CD4-positive, alpha-beta T cell treated with Interferon gamma for 1 hour (primary cell): ENCODE measurements at places on chromosomes 4 and X.

DNA sequence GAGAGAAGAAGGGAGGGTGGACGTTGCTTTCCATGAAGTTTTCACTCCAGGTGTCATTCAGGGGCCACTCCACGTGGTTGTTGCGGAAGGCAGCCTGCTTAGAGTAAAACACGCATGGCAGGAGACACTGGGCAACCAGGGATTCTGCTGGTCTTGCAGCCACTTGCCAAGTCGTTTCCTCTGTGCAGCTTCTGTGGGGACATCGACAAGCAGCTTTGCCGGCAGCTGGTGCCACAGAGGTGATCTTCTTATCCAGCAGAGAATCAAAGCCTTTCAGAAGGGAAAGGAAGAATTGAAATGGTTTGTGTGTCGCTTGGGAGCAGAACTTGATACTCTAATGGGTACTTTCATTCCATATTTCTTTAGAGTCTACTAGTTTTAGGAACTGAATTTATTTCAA is 867.1 kb upstream of the TENM3 start:
- DNase-seq, result no peak

- no peak for DNase-seq
Measured at GRCh38 chr4:10898072-10898471, 213.5 kb upstream of the CLNK start.

DNA sequence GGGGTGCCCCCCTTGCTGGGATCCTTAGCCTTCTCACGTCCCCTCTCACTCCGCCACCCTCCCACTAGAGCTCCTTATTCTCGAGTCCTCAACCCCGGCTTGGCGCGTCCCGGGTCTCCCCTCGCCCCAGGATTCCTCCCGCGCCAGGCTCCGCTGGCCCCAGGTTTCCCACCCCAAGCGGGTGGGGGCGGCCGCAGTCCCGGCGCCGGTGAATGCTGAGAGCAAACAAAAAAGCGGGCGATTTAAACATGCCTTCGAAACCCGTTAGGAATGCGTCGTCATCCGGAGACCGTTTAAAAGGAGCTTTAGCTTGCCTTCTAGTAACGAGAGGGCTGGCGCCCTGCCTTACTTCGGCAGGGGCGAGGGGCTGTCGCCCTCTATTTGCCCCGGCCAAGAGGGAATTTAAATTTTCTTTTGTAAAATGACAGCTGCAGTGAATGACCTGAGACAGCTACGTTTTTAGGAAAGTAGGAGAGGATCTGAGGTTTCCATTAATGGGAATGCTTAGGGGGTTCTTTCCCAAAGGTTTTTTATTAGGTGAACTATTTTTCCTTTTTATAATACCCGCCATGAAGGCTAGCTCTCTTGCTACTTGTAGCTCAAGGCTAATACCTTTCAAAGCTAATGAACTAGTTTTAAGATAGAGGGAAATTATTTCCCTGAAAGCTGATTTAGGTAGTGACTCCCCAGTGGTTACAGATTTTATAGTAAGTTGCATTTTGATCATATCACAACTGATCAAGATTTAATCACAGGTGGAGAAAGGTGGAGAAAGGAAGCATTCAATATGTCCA is 3.1 kb downstream of the JADE1 start:
- DNase-seq, result no peak

DNA sequence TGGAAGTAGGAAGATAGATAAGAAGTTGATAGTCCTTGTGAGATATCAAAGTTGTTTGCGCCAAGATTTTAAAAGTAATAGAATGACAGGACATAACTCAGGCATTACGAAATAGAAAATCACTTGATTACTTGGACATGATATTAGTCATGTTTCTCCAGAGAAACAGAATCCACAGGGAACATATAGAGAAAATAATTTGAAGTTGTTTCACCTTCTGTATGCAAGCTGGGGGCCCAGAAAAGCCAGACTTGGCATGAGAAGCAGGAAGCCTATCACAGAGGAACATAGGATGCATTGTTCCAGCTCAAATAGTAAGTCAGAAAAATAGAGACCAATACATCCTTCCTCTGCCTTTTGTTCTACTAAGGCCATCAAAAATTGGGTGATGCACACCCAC is 715.9 kb downstream of the TECRL start:
- DNase-seq, result no peak

DNA sequence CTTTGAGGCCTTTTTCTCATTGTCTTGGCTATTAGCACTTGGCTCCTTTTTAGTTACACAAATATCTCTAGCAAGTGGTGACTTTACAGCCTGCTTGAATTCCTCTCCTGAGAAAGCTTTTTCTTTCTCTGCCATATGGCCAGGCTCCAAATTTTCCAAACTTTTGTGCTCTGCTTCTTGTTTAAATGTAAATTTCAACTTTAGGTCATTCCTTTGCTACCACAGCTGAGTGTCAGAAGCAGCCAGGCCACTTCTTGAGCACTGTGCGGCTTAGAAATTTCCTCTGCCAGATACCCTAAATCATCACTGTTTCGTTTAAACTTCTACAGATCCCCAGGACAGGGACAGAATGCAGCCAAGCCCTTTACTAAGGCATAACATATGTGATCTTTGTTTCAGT is 222.4 kb downstream of the FBXO8 start:
- DNase-seq, result no peak

DNA sequence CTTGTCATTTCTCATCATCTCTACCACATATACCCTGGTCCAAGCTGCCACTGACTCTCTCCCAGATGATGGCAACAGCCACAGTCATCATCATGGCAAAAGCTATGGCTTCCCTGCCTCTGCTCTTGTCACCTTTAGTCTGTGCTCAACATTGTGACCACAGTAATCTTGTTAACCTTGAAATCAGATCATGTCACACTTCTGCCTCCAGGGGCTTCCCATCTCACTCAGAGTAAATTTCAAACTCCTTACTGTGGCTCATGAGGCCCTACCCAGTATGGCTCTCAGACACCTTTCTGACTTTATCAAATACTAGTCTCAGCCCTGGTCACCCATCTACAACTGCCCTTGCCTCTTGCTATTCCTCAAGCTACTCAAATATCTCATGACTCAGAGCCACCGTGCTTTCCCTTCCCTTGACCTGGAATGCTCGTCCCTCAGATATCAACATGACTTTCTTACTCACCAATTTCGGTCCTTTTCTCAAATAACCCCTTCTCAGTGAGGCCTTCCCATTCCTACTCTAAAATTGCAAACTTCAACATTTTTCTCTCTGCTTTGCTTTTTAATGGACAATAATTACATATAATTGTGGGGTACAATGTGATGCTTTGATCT is 41.1 kb upstream of the STIM2 start:
- no peak for DNase-seq

DNA sequence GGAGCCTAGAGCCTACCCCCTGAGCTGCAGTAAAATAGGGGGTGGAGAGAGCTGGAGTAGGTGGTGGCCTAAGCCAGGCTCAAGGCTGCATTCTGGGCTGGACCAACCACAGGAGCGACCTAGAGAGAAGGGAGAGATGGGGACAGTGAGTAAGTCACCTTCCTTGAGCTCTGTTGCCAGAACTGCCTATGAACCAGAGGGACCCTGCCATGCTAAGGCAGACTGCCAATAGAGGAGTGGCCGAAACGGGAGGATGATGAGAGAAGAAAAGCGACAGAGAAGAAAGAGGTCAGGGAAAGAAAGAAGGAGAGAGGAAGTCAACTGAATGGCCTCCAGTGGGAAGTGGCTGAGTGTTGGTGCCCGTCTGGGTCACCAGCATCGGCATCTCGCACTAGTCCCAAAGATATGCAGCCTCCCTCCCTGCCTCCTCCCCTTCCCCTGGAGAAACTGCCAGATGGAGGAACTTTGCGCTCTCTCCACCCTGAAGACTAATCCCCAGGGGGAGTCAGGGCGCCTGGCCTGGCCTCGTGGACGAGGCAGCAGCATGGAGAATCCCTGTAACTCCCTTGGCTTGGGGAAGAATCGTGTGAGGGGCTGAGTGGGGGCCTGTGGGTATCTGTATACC is 28.8 kb downstream of the ELF4 start:
- DNase-seq, result no peak

- no peak for DNase-seq
Measured at GRCh38 chr4:152156442-152156841, 379.4 kb downstream of the FBXW7 start.

GRCh38 chr4:38868059-38868960 is 704 bp downstream of the FAM114A1 start:
- no peak for DNase-seq

DNA sequence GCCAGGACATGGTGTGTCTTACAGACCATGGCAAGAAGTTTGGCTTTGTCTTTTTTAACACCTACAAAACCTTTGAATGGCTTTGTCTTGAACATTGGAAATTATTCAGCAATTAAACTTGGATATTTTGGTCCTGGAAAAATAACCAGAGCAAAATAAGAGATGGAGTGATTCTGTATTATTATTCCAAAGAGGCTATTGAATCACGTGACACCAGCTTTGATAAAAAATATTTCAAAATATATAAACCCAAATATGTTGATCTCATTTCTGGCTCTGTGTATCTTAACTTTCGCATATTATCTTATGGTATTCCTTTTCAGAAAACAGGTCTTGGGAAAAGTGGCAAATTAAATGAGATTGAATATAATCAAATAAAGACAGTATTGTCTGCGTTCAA is 32.6 kb upstream of the GIMD1 start:
- DNase-seq, result no peak

DNA sequence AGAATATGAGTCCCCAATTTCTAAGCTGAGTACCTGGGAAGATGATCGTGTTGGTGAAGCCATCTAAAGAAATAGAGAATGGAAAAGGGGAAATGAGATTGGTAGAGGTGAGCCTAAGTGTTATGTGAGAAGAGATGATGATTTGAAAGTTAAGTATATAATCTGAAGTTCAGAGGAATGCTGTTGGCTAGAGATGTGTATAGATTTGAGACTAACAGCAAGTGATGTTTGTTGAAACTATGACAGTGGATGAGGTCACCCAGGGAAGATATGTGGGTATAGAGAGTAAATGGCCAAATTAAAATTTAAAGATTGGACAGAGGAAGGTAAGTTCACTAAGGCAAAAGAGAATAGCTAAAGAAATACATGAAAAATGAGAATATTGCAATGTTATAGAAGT is 324.2 kb downstream of the MAPK10 start:
- DNase-seq, result no peak

- no peak for DNase-seq
Measured at GRCh38 chr4:153093802-153094201, 110.4 kb upstream of the TRIM2 start.

DNA sequence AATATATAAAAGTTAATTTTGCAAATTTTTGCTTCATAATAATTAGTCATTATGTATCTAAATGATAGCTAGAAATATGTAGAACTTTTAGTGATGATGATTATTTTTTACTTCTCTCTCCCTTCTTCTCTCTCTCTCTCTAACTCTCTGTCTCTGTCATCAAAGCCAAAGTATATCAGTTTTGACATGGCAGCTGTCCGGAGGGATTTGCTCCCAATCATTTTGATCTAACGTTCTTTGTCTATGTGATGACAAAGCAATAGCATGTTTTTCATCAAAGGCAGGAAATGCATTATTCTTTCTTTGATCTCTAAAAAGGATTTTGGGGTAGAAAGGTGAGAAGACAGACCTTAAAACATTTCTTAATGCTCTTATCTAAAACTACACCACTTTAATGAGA is 402.1 kb downstream of the PDGFC start:
- DNase-seq, result no peak

DNA sequence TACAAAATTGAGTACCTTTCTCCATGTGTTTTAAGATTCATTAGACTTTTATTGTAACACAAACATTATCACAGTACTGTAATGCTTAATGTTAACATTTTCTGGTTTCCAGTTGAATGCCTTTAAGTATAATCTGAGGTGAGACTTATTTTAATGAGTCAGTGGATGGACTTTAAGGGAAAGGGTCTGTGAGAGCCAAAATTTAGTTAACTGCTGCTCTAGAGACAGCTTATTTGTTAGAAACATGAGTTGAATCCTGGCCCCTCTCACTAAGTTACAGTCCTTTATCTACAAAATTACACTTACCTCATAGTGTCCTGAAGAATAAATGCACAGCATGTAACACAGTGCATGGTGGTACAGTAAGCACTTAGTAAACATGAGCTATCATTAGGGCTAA is 66.0 kb downstream of the PGRMC2 start:
- DNase-seq, result no peak

DNA sequence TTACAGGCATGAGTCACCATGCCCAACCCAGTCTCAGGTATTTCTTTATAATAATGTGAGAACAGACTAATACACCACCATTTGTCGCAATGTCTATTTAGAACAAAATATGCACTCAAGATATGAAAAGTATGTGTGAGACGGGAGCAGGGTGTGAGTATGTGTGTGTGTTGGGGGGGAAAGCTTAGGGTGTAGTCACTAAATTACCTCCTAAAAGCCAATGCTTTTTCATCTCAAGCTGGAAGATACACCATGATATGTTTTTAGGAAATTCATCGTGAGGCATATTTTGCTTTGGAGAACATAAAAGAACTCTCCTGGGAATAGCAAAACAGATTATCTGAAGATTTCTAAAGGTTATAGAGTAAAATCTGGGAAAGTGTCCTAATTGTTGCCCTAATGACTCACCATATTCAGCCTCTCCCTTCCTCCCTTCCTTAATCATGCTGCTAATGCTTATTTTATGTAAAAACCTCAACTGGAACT is 262.7 kb downstream of the PDHA2 start:
- DNase-seq, result no peak

- DNase-seq, result no peak
Measured at GRCh38 chr4:104919406-104919805, 227.3 kb upstream of the TET2 start.

DNA sequence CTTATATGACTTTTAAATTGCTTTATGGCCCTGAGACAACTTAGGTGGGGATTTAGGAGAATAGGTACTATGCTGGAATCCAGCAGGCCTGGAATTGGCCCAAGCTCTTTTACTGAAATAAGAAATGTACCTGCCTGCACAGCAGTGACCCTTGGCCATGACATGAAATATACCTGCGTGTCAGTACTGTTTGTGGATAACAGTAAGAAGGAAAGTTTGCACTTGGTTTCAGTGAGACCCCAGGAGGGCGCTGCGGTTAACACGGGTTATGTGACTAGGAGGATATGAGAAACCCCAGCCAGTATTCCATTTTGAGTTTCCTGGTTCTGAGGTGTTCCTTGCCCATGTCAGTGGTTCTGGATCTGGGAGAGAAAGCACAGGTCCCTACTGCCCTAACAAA is 5.3 kb downstream of the MTM1 start:
- DNase-seq, result no peak
